ENCODE measurements at places on chromosomes 16 and 17.

GRCh38 chr16:19102187-19102872 is 11.4 kb upstream of the ITPRIPL2 start:
- DNase-seq: no peak

DNA sequence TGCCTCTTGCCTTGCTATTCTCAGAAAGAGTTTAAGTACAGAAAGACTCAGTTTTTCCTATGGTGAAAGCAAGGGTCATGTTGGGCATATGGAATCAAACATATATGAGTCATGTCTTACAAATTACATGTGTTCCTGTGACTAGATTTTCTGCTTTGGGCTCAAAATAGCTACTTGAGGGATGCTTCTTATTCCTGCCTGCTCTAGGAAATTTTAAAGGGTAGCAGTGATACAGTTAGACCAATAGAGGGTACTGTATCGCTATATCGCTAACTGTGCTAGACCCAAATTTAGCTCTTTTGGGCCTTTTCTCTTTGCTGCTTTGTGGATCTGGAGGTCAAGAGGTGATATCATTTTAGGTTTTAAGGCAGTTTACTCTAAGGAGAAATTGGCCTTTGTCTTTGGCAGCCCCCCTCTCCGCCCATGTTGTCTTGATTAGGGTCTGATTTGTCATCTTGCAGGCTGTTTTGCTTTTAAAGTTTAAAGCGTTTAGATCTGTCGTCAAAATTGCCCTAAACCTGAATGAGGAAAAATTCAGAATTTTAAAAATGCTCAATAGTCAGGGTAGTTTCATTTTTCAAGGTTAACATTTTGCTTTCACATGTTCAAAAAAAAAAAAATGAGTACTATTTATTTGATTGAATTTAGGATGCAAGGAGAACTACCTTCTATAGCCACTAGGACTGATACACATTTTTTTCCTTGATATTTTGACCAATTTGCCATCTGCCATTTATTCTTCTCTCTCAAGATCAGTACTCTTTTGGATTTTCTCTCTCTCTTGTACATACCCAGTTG is 8.8 kb downstream of the NFATC3 start:
- DNase-seq: no peak

DNA sequence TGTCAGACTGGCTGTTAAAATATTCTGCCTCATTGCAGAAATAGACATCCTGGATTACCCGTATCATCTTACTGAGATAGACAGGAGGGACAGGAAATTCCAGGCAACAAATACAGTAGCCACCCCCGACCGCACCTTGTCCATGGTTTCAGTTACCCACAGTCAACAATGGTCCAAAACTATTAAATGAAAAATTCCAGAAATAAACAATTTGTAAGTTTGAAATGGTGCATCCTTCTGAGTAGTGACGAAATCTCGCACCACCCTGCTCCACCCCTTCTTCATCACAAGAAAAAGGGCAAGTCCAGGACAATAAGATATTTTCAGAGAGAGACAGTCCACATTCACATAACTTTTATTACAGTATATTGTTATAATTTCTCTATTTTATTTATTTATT is 23.6 kb upstream of the PRSS54 start:
- no peak for DNase-seq

- DNase-seq: no peak
Measured at GRCh38 chr17:65023791-65024190, 32.7 kb downstream of the GNA13 start.

DNA sequence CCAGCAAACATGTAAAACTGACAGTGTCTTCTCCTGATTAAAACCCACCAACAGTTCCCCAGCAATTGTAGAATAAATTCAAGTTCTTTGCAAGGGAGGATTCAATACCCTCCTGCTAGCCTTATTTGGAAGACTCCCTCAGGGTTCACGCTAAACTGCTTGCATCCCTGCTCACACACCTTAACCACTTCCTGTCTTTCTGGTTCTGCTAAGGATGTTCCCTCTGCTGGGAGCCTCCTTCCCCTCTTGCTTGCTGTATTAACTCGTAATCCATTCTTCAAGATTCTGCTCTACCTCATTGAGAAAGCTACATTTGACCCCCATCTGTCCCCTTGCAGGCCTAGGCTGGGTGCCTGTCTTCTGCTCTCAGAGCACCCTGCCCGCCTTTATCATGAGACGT is 2.3 kb upstream of the SHISA6 start:
- DNase-seq: no peak

DNA sequence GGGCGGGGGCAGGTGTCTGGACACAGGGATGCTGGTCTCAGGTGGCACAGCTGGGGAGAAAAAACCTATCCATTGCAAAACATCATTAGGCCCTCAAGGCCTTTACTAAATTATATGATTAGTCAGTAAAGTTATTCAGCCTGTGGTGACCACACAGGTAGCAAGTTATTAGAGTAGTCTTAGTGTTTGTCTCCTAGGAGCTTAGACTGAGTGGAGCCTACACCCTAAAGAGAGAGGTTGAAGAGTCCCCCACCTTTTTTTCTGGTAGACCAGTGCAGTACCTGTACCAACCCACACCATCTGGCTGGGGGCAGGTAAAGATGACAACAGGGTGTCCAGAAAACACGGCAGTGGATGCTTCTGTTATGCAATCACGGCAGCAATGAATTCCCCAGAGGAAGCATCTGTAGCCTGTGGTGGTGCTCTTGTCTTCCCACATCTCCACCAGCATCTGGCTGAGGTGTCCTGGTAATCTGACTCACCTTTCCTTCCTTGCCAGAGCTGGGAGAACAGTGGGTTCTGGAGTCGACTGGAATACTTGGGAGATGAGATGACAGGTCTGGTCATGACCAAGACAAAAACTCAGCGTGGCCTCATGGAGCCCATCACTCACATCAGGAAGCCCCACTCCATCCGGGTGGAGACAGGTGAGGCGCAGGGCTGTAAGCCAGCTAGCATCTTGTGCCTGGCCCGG is 11.0 kb downstream of the MYCBPAP start:
- DNase-seq: no peak

GRCh38 chr17:65093930-65094329 is 37.4 kb upstream of the GNA13 start:
- DNase-seq: no peak

DNA sequence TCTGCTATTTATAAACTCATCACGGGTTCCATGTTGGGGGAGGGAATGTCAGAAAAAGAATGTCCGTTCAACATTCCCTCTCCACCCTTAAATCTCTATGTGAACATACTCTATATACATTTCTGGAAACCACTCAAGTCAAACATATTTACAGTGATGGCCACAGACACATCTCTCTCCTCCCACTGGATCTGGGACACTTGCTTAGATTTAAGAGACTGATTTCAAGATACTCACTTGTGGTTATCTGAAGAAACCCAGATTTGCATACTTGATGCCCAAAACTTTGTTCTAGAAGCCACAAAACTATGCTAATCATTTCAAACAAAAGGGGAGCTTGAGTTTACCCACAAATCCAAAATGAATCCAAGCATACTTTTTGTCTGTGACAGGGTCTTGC is 182.9 kb upstream of the SOX9 start:
- no peak for DNase-seq

DNA sequence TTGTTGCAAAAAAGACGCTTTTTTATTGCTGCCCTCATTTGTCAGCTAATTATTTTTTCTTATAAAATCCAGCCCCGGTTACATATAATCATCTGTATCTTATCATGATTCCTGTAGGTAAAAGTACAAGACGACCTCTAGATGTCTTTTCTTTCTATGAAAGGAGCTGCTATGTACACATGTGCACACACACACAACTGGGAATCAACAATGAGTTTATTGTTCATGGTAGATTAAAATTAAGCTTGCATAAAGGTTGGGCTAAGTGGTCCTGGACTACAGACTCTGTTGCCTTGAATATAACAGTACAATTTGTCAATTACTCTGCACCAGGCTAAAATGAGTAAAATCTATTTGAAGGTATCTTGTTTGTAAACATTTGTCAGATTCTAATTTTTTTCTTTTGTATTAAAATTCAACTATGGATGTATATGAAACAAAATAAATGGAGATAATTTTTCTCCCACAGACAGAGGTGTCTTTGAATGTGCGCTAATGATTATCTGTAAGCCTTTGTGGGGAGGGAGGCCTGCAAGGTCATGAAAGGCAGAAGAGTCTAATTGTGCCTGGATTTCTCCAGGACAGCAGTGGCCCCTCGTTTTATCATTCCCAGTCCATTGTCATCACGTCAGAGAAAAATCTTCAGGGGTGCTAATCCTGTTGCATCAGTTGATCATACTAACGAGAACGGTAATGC is 13.4 kb downstream of the C17orf58 start:
- DNase-seq: no peak

DNA sequence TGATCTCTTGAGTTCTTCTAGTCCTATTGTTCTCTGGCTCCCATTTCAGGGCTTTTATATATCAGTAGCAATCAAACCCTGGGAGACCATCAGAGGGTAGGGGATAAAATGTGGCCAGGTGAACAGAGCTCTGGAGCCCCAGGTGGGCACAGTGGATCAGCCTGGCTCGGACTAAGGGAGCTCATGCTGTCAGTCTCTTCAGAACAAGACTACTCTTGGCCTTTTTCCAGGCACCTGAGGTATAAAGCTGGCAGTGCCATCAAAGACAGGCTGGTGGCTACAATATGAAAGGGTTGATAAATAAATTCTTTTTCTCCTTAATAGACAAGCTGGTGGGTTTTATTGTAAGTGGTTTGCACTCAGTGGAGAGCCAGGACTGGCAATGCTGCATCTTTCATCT is 160.0 kb upstream of the CCL2 start:
- no peak for DNase-seq

- DNase-seq: no peak
Measured at GRCh38 chr17:2484876-2485275, 26.8 kb downstream of the METTL16 start.

GRCh38 chr16:78323315-78323714 is 223.9 kb downstream of the WWOX start:
- no peak for DNase-seq

- no peak for DNase-seq
Measured at GRCh38 chr17:64387145-64387473, 3.6 kb downstream of the PECAM1 start.

GRCh38 chr17:64022611-64023063 is 2.2 kb upstream of the ICAM2 start:
- no peak for DNase-seq

- DNase-seq: no peak
Measured at GRCh38 chr17:43768382-43768781, 9.8 kb upstream of the SOST start.

GRCh38 chr17:57508671-57509070 is 236.4 kb downstream of the CCDC182 start:
- no peak for DNase-seq

DNA sequence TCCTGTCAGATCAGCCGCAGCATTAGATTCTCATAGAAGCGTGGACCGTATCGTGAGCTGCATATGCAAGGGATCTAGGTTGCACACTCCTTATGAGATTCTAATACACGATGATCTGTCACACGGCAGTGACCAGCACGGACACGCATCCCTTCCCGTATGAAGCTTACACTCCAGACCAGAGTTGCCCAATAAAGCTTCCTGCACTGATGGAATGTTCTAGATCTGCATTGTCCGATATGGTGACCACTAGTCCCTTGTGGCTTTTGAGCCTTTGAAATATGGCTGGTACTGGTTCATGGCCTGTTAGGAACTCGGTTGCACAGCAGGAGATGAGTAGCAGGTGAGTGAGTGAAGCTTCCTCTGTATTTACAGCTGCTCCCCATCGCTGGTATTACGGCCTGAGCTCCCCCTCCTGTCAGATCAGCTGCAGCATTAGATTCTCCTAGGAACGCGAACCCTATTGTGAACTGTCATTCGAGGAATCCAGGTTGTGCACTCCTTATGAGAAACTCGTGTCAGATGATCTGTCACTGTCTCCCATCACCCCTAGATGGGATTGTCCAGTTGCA is 49.8 kb upstream of the ZCCHC14 start:
- no peak for DNase-seq

DNA sequence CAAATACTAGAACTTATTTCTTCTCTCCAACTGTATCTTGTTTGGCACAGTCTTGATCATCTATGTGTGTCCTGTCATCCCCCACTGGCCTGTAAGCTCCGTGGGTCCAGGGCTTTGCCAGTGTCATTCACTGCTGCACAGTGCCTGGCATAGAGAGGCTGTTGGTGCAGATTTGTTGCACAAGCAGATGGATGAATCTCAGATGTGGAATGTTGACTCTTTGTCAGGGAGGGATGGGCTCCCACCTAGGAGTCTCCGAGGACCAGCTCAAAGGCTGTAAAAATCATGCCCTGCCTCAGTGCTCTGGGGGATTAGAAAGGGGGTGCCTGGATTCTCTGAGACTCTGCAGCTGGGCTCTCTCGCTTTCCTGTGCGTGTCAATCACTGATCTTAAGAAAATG is 60.6 kb downstream of the RAB11FIP4 start:
- DNase-seq: no peak

GRCh38 chr16:74888232-74888862 is 96.6 kb downstream of the WDR59 start:
- DNase-seq: no peak

DNA sequence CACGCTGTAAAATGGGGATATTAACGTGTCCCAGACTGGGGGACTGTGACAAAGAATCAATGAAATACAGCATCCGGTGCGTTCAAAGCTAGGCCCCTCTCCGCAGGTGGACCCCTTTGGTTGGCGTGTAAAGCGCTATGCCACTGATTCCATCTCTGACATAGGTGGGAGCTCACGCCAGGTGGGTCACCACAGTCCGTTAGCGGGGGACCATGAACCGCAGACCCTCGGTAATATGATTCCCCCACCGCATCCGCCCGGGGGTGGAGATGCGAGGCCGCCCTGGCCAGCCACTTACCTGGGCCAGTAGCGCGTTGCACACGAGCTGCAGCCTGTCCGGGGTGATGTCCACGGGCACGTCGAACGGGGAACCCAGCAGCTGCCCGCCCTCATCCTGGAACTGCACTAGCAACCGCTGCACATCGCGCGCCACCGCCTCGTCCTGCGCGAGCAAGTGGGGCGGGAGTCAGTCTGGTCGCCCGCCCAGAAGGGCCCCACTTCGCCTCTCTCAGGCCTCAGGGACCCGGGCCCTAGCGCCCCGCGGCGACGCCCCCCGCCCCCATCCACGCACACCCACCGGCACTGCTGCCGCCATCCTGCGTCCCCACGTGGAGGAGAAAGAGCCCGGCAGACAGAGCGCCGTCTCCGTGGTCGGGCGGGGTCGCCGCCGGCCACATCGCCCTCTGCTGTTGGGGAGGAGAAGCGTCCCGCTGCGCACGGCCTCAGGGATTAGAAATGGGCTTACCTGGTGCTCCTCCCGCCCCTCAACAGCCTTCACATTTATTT is at the start of gene NLE1:
Gene NLE1 (minus strand): TSS at position 623 of the 786 bp plus-strand sequence. CDS start 28 bp downstream, at position 595.
- peak; percentile 36 for DNase-seq

Measured in omental fat pad (tissue), 4 donors.